ENCODE measurements at places on chromosomes 3 and 15.

DNA sequence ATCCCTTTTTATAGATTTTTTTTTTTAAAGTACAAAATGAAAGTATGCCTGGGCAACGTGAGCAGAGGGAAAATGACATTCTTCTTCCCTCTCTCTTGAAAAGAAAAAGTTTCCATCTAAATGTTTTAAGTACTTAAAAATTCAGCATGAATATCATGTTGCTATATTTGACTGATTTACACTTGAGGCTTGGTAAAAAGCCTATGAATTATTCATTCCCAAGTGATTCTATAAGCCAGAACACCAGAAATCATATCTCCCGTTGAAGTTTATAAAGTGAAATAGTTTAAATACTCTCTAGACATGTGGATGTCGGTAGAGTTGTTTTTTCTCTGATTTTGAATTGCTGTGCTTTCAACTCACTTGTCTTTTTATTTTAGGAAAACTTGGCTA lies 276.2 kb upstream of the RARB start:
- DNase-seq = no peak

GRCh38 chr3:143794793-143795462 lies 53.3 kb downstream of the SLC9A9 start:
- DNase-seq = no peak

GRCh38 chr15:99137111-99137546 lies 32.2 kb downstream of the SYNM start:
- DNase-seq = no peak

DNA sequence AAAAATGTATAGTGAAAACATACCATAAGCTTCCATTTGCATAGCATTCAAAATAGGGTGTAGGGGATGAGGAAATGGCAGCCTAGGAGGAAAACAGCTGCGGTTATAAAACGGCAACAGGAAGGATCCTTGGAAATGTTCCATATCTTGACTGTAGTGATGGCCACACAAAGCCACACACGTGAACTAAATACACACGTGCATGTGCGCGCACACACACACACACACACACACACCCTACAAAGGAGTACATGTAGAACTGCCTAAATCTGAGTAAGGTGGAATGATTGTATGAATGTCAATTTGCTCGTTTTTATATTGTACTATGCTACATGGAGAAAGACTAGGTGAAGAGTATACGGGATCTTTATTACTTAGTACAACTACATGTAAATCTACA lies 3.9 kb upstream of the IREB2 start:
- DNase-seq = no peak

Measured in CD4-positive, alpha-beta T cell (primary cell).